H9 (cell line): ENCODE measurements at places on chromosomes 6 and 20.
A peak's percentile ranks its signal among the peaks of the same experiment; 100 is the strongest.

- peak overlapping the region; percentile 52 for H3K4me3 ChIP-seq
These were observed 1.6 kb upstream of the MDGA1 start for GRCh38 chr6:37699138-37699766.

DNA sequence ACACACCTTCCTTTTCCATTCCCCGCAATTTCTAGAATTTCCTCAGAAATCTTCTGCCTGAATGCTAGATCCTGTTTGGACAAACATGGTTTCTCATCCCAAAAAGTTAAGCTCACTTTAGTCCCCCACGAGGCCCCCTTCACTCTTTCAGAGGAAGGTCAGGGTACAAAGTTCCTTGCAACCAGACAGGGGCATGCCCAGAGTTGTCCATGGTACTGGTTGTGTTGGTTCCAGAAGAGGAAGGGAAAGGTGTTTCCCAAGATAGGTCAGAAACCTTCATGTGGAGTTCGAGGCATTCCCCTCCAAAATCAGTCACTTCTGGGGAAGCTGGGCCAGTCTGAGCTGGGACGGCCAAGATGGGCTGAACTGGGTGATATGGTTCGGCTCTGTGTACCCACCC is 167.6 kb upstream of the MAFB start:
- H3K4me3 ChIP-seq = no peak overlapping the region
- H3K4me1 ChIP-seq = peaks cover 6% of the 10 kb centered on the region; the same call in 1 of the 2 replicates
- no peak overlapping the region for H3K27ac ChIP-seq
- no peaks in the 10 kb centered on the region for H3K36me3 ChIP-seq

DNA sequence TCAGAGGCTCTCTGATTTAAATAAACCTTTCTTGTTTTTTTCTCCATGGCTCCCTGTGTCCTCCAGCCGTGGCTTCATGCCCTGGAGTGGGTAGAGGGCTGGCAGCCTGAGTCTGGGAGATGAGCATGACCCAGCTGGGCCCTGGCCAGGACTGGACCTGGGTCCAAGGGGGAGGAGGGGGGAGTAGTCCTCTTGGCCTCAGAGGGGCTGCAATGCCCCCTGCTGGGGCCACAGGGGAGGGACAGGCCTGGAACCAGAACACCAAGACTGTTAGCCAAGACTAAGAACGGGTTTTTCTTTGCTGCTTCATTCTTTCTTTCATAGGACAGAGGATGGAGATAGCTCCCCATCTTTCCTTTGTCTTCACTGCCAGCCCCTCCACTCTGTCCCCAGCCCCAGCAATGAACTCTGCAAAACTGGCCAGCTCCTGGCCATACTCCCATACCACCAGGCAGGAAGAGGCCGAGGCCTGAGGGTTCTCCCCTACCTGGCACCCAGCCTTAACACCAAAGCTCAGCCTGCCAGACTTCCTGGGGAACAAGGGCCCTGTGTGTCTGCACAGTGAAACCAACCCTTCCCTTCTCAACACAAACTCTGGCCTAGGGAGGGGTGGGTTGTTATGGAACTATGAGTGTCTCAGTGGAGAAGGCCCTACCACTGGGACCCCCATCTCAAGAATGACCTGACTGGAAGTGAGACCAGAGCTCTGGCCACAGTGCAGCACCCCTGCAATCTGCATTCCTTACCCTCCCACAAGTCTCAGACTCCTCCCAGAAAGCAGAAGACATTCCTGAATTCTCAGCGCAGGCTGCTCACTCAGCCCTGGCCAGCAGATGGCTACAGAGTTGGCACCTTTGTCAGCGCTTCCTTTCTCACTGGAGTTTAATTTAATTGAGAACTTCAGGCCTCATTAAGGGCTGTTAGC is 11.0 kb downstream of the SLC29A1 start:
- no peaks in the 10 kb centered on the region for H3K27me3 ChIP-seq
- no peak overlapping the region for H3K27ac ChIP-seq
- no peaks in the 10 kb centered on the region; the same call in 1 of the 2 replicates for H3K4me1 ChIP-seq
- DNase-seq = peak; percentile 88
- no peak overlapping the region for H3K4me3 ChIP-seq

- no peak overlapping the region for H3K27ac ChIP-seq
- DNase-seq = no peak
- H3K4me1 ChIP-seq = no peaks in the 10 kb centered on the region
- no peak overlapping the region for H3K4me3 ChIP-seq
- H3K36me3 ChIP-seq = no peaks in the 10 kb centered on the region
These were observed 113.5 kb downstream of the EPM2A start for GRCh38 chr6:145621776-145622175.

GRCh38 chr20:9499126-9499899 is 15.1 kb upstream of the LAMP5 start:
- DNase-seq = no peak
- H3K27ac ChIP-seq = no peak overlapping the region
- H3K27me3 ChIP-seq = no peaks in the 10 kb centered on the region; the same call in 1 of the 2 replicates
- H3K4me1 ChIP-seq = no peaks in the 10 kb centered on the region
- no peaks in the 10 kb centered on the region for H3K36me3 ChIP-seq

DNA sequence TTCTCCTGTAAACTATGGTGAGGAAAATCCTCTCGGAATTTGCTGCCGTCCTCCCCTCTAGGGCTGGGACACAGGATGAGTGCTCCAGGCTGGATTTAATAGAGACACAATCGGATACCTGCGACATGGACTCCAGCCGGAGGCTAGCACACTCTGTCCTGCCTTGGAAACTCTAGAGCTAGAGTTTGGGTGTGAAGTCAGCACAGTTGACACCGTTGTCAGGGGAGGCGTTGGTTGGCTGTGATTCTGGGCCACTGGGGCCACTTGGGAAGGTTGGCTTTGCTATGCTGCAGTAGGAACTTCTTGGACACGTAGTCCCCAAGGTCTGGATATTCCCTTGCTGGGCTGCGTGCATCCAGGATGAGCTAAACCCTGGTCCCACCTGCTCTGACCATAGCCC is 169.4 kb downstream of the NRN1 start:
- no peaks in the 10 kb centered on the region for H3K4me1 ChIP-seq
- no peaks in the 10 kb centered on the region; the same call in 1 of the 3 replicates for H3K36me3 ChIP-seq
- no peak overlapping the region for H3K4me3 ChIP-seq
- no peak for DNase-seq
- H3K27me3 ChIP-seq = no peaks in the 10 kb centered on the region; the same call in 1 of the 2 replicates

GRCh38 chr6:148593130-148593812 is 153.6 kb upstream of the UST start:
- no peak for DNase-seq
- H3K36me3 ChIP-seq = peaks cover 15% of the 10 kb centered on the region
- H3K27me3 ChIP-seq = no peaks in the 10 kb centered on the region
- no peak overlapping the region for H3K4me3 ChIP-seq
- no peak overlapping the region for H3K27ac ChIP-seq

- no peak overlapping the region for H3K27ac ChIP-seq
- H3K4me1 ChIP-seq = no peaks in the 10 kb centered on the region
- no peak overlapping the region for H3K4me3 ChIP-seq
- H3K27me3 ChIP-seq = no peaks in the 10 kb centered on the region
- DNase-seq = no peak
- no peaks in the 10 kb centered on the region for H3K36me3 ChIP-seq
These were observed 78.9 kb downstream of the SLC35F1 start for GRCh38 chr6:117985916-117986315.

DNA sequence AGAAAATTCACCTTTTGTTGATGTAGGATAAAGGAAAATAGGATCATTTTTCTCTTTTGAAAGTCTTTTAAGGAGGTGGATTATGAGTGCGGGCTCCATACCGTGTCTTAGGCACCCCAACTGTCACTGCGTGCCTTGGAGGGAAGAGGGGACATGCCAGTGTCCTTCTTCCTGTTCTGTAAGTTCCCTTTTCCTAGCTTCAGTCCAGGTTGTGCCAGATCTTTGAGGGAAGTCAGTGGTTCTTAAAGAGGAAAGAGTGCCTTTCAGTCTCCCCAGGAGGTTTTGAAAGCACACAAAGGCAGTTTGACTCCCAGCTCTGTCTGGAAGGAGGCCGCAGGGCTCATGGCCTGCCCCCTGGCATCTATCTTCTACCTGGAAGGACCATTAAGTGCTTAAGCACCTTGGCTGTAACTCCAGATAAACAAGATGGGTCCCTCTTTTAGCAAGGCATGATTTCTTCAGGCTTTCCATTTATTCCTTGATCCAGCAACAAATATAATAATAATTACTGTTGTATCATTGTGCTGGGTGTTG is 13.0 kb downstream of the EFCAB8 start:
- H3K27me3 ChIP-seq = no peaks in the 10 kb centered on the region
- H3K36me3 ChIP-seq = no peaks in the 10 kb centered on the region
- H3K4me1 ChIP-seq = no peaks in the 10 kb centered on the region

- no peak overlapping the region for H3K4me3 ChIP-seq
- H3K27me3 ChIP-seq = no peaks in the 10 kb centered on the region
- no peak overlapping the region for H3K27ac ChIP-seq
- peaks cover 23% of the 10 kb centered on the region for H3K36me3 ChIP-seq
- DNase-seq = no peak
- no peaks in the 10 kb centered on the region for H3K4me1 ChIP-seq
These were observed 99.7 kb downstream of the BMP7 start for GRCh38 chr20:57166568-57167291.

GRCh38 chr6:37631295-37631694 is 66.4 kb downstream of the MDGA1 start:
- H3K27me3 ChIP-seq = no peaks in the 10 kb centered on the region; the same call in 1 of the 2 replicates
- no peak overlapping the region for H3K4me3 ChIP-seq
- no peaks in the 10 kb centered on the region for H3K36me3 ChIP-seq
- H3K27ac ChIP-seq = no peak overlapping the region
- no peak for DNase-seq

GRCh38 chr6:63452125-63452524 is 120.2 kb upstream of the LOC128125822 start:
- H3K36me3 ChIP-seq = no peaks in the 10 kb centered on the region
- no peaks in the 10 kb centered on the region for H3K27me3 ChIP-seq
- H3K4me3 ChIP-seq = no peak overlapping the region
- DNase-seq = no peak
- no peaks in the 10 kb centered on the region for H3K4me1 ChIP-seq

GRCh38 chr20:3739054-3739925 is 6.8 kb downstream of the HSPA12B start:
- peak; percentile 61 for DNase-seq
- H3K4me3 ChIP-seq = no peak overlapping the region
- no peaks in the 10 kb centered on the region for H3K27me3 ChIP-seq
- H3K36me3 ChIP-seq = no peaks in the 10 kb centered on the region

GRCh38 chr20:7497985-7498384 is 442.3 kb downstream of the HAO1 start:
- no peaks in the 10 kb centered on the region for H3K27me3 ChIP-seq
- no peak for DNase-seq
- peaks cover 17% of the 10 kb centered on the region for H3K36me3 ChIP-seq
- H3K27ac ChIP-seq = no peak overlapping the region
- H3K4me3 ChIP-seq = no peak overlapping the region

DNA sequence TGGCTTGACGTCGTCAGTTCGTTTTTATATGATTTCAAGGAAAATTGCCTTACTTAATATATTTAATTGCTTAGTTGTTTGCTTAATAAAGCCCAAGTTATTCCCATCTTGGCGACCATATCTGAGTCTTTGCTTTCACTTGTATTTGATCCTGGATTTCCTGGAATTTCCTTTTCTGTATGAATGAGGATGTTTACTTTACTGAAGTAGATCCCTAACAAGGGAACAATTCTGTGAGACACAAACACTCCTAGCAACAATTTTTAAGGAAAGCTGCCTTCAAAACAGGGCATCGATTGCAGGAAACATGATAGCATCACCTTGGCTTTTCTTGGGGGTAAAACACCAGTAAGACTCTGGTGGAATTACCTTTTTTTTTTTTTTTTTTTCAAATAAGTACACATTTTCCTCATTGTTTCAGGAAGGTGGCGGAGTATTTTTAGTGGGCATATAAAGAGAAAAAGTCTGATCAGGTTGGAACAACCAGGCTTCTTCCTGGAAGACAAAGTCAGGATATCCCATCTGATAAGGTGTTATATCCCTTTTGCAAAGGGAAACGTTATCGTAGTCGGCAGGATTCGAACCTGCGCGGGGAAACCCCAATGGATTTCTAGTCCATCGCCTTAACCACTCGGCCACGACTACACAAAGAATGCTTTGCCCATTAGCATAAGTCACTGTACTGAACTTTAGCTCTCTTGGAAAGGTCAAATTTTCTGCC is 68.5 kb upstream of the ZNF184 start:
- H3K4me1 ChIP-seq = no peaks in the 10 kb centered on the region
- no peaks in the 10 kb centered on the region for H3K27me3 ChIP-seq
- H3K4me3 ChIP-seq = peak overlapping the region; percentile 72
- H3K36me3 ChIP-seq = no peaks in the 10 kb centered on the region

DNA sequence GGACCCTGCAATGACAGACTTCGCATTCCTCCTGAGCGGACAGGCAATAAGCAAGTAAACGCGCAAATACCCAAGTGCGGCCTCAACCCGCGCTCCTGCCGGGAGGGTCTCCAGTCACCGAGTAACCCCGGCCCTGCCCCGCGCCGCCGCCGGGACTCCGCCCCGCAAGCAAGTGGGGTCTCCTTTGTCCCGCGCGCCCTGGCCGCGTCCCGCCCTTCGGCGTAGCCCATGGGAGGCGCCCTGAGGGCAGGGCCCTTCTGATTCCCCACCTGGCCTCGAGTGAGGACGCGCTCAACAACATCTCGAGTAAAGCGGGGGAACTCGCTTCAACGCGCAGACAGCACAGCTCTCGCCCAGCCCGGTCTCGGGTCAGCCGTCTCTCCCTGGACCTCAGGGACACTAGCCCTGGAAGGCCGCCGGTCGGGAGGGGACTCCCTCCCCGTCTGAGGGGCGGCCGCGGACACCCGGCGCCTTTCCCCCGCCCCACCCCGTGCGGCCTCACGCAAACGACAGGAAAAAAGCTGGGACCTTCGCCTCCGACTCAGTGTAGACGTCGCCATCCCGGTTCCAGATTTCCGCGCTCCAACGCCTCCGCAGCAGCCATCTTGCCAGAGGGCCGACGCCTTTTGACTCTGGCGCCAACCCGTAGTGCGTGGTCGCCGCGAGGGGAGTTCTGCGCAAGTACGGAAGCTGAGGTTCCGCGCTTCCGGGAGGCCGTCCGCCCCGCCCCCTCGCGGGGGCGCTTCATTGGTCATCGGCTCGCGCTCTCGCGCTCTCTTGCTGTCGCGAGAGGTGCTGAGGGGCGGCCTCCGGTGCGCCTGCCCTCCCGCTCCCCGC is 461 bp upstream of the GID8 start:
- H3K4me1 ChIP-seq = peaks cover 10% of the 10 kb centered on the region; the same call in 1 of the 2 replicates
- H3K4me3 ChIP-seq = no peak overlapping the region; the same call in 1 of the 3 replicates
- peak; percentile 95 for DNase-seq
- no peak overlapping the region for H3K27ac ChIP-seq
- no peaks in the 10 kb centered on the region for H3K27me3 ChIP-seq

DNA sequence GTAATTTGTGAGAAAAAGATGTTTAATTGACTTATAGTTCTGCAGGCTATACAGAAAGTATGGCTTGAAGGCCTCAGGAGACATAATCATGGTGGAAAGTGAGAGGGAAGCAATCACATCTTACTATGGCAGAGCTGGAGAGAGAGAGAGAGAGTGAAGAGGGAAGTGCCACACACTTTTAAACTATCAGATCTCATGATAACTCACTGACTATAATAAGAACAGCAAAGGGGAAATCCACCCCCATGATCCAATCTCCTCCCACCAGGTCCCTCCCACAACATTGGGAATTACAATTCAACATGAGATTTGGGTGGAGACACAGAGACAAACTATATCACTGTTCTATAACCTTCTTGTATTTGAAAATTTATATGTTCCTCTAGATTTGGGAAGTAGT is 117.2 kb upstream of the BMP5 start:
- no peak for DNase-seq
- H3K36me3 ChIP-seq = peaks cover 12% of the 10 kb centered on the region
- no peak overlapping the region for H3K27ac ChIP-seq
- H3K4me1 ChIP-seq = no peaks in the 10 kb centered on the region
